ENCODE measurements at places on chromosomes 16 and 17. TPM values are rescaled to one million over a fixed set of nuclear protein-coding genes. Genes with fewer than 3 reads are reported as not detected.

GRCh38 chr16:56351481-56351880 is 73.9 kb downstream of the AMFR start:
- no peak for DNase-seq

DNA sequence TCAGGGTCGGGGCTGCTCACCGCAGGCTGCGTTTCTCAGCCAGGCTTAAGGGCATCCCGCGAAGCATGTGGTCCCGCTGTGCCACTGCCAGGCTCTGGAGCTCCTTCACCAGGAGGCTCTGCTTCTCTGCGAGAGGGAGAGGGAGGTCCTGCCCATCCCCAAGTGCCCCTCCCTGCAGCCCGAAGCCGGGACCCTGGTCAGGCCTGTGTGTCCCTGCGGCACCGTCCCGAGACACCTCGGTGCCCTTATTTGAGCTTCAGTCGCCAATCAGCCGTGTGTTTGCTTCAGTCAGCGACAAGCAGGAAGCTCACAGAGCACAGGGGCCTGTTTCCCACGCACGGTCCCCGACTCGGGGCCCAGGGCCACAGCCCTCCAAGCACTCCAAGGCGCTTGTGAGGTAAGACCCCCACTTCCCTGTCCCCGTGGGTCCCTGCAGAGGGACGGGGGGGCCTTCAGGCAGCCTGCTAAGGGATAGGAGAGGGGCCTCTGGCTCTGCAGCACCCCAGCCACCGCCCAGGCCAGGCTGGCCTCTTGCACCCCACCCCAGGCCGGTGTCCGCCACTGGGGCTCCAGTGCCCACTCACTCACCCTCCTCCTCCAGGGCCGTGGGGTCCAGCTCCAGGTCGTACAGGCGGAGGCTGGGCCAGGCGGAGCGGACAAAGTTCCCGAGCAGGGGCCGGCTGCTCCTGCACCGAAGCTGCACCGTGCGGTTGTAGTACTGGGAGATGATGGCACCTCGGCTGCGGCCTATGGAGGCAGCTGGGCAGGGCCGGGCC is 3.2 kb downstream of the TMC6 start:
- DNase-seq, result peak; percentile 80

GRCh38 chr17:60874772-60875171 is 197.1 kb downstream of the BCAS3 start:
- no peak for DNase-seq

GRCh38 chr17:50839591-50840310 is 4.4 kb downstream of the WFIKKN2 start:
- DNase-seq, result no peak

DNA sequence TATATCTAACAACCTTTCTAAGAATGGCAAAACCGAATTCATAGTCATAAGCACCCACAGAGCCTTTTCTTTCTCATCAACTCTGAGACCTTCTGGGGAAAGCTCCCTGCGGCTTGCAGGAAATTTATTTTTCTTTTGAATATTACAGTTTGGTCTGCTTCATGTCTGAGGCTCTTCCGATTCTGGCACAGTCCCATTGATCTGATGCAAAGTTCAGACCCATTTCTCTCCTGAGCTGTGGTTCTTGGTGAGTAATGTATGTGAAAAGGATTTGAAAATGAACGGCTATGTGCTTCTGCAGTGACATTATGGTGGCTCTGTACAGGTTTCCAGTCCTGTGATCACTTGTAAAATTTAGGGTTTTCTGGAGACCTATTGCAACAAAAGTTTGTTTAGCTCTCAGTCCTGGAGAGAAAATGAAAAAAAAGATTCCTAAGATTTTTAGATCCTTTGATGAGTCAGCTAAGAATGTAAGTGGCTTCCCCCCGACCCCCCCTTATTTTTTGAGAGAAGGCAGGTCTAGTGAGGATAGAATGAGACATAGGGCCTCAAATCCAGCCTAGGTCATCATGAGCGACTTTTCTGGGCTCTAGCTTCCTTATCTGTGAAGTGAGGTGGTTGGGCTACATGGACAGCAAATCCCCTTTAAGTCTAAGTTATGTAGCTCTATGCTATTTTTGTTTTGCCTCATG is 4.6 kb downstream of the GAN start:
- no peak for DNase-seq

DNA sequence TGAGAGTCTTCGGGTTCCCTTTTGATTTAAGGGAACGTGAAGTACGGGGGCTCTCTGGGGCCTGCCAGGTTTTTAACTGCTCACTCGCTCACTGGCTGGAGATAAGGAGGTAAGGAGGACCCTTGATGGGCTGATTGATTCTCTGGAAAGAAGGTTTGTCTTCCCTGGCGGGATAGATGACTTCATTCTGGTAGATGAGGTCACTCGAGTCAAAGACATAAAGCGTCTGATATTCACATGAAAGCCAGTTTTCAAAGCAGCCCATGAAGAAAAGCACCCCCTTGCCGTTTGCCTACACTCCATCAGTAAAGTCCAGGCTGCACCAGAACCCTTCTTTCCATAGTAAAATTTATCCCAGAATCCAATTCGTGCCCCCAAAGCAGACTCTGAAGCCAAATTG is 233.7 kb upstream of the IRX5 start:
- DNase-seq, result no peak

DNA sequence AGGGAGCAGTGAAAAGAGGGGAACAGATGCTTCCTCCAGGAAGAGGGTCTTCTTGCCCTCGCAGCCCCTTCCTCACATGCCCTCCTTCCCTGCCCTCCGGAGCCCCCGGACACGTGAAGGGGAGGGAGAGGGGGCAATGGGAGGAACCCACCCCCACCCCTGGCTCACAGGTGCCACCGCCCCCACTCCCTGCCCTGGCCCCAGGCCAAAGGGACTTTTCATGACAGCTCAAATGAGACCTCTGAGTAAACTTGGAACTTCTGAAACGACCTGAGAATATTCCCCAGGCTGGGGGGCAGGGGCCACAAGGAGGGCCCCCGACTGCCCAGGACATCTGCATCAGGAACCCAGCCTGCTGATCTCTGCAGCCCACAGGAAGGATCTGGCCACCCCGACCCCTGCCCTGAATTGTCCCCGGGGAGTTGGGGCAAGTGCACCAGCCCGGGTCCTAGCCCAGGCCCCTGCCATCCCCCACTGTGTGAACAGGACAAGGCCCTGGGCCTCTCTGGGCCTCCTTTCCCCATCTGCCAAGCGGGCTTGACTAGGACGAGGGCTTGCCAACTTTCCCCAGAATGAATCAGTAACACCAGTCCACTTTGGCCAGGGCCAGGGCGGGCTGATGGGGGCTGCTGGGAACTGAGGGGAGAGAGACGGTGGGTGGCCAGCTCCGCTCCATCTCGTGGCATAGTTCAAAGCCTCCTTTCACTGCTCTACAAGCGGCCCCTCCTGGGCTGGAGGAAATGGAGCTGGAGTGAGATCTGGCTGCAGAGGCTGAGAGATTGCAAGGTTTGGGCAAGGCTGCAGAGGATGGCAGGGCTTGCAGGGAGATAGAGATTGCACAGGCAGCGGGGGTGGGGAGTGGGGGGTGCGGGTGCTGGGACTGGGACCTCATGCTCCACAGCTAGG is 3.8 kb downstream of the IL21R start:
- DNase-seq, result peak; percentile 81

DNA sequence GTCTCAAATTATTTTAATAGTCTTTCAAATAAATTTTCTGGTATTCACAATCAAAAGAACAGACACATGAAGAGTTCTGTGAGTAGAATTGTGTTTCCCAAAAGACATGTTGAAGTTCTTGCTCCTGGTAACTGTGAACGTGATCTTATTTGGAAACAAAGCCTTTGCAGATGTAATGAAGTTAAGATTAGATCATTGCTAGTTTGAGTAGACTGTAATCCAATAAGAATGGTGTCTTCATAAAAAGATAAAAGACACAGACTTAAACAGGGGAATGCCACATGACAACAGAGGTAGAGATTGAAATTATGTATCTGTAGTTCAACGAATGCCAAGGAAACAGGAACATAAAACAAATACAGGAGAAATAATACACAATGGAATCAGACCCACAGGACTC is 357.4 kb upstream of the CA10 start:
- DNase-seq, result no peak

DNA sequence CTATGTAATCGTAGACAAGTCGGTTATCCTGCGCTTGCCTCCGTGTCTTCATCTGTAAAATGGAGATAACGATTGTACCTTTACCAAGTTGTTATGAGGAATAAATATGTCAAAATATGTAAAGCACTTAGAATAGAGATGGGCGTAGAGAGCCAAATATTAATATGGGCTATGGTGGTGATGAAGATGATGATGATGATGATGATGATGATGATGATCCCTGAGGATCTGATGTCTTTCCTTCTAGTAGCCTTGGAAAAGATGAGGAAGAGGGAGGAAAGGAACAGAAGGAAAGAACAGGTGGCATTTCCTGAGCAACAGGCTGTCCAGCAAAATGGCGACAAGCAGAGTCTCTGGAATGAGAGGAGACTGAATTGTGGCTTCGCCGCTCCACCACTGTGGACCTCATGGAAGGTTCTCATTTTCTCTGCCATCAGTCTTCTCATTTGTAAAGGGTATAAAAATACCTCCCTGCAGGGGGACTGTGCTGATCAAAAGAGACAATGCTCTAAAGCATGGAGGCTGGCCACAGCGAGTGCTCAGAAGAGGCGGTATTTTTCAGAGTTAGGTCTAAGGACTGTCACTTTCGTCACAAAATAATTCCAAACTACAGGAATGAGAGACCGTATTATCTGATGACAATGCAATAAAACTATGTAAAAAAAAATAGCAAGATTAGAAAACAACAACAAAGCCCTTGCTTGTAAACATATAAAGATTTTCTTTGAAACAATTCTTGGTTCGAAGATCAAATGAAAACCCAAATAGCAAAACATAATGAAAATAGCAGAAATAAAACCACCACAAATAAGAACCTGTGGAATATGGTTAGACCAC is 17.2 kb upstream of the RCVRN start:
- no peak for DNase-seq

DNA sequence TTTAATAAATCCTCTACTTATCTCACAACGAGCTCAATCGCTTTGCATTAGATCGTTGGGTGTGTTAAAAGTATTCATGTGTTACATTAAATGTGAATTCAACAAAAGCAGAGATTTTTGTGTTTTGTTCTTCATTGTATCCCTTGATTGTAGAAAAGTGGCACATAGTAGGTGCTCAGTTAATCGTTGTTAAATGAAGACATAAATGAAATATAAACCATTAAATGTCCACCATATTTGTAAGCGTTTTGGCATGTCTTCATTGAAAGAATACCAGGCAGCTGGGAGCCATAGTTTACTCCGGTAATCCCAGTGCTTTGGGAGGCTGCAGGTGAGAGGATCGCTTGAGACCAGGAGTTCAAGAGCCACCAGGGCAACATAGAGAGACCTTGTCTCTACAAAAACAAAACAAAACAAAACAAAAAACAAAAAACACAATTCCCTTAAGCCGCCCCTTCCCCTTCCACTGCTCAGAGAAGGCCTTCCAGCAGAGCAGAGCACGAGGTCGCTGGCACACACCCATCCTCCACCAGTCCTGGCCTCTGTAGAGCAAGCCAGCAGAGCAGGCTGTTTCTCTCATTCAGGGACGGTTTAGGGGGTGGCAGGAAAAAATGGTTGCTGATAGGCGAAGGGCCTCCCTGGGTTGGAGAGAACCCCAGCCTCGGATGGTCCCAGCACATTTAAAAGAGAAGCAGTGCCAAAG is 673 bp upstream of the CHD9 start:
- no peak for DNase-seq

DNA sequence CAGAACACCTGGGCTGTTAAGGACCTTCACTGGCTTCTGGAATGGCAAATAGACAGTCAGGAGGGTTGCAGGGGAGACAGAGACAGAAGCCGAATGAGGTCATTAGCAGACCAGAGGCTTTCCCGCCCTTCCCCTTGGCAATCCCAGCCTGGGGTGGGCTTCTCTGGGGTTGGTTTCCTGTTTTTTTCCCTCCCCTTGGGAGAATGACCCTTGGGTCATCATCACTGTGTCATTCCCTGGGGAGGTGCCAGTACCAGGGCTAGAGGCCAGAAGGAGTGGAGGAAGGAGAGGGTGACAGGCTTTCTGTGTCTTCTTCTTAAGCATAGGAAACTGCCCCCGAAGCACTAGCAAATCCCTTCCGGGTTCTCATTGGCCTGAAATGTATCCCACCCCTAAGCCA is 42.9 kb upstream of the IL21R start:
- no peak for DNase-seq

GRCh38 chr16:67594956-67595355 is 32.6 kb downstream of the CTCF start:
- no peak for DNase-seq

- no peak for DNase-seq
Observed at GRCh38 chr17:17201907-17202306, 4.2 kb downstream of the PLD6 start.

- DNase-seq, result no peak
Observed at GRCh38 chr16:90072442-90073105, 4.6 kb downstream of the PRDM7 start.

DNA sequence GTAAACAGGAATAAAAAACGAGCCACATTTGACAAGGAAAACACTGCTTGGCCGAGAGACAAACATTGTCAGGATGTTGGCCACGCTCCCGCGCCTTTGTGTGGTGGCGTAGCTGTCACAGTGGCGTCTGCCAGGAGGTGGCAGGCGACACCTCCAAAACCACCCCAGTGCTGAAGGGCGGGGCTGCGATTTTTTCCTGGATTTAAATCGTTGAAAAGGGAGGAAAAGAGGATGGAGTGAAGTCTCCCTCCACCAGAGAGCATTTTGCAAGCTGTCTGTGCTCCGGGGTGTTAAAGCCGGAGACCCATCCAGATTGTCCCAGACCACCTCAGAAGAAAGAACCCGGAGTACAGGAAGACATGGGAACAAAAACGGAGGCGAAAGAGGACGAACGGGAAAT is 12.7 kb downstream of the MRM3 start:
- DNase-seq, result peak; percentile 82

- no peak for DNase-seq
Observed at GRCh38 chr16:24414534-24414933, 124.8 kb upstream of the RBBP6 start.

DNA sequence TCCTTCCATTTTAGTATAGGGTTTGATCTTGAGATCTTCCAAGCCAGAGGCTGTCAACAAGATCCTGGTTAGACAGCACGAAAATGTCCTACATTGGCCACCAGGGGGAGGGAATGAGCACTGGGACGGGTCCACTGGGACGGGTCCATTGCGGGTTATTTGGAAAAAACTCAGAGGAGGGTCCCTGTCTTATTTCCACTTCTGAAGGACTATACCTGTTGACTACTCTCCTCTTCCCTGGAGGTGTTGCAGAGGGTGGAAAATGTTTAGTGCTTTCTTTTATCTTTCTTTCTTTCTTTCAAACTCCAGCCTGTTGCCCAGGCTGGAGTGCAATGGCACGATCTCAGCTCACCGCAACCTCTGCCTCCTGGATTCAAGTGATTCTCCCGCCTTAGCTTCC is 2.5 kb downstream of the TTLL6 start:
- DNase-seq, result peak; percentile 88

GRCh38 chr17:48244121-48244711 is 136.7 kb downstream of the SNX11 start:
- no peak for DNase-seq

TBC1D3C gene
- total RNA-seq, result not detected

CD300E gene
- total RNA-seq, result not detected

CLEC10A gene
- not detected for total RNA-seq

ARL5C gene
- not detected for total RNA-seq

SRP68 gene
- 169 TPM for total RNA-seq

PLA2G10 gene
- total RNA-seq, result not detected

FOXN1 gene
- not detected for total RNA-seq

RNF112 gene
- total RNA-seq, result not detected

TAT gene
- not detected for total RNA-seq

HCRT gene
- total RNA-seq, result not detected

CX3CL1 gene
- total RNA-seq, result not detected

SGCA gene
- total RNA-seq, result not detected

All from activated CD4-positive, alpha-beta T cell treated with anti-CD3 and anti-CD28 coated beads, Interleukin-2, amount 10 ng/mL, durations not matched to agents 24 days and 14 days (primary cell).